Adrenal gland (tissue), 19 donors: ENCODE measurements at places on chromosomes 16 and 17. TPM values are rescaled to one million over a fixed set of nuclear protein-coding genes. Genes with fewer than 3 reads are reported as not detected.

DNA sequence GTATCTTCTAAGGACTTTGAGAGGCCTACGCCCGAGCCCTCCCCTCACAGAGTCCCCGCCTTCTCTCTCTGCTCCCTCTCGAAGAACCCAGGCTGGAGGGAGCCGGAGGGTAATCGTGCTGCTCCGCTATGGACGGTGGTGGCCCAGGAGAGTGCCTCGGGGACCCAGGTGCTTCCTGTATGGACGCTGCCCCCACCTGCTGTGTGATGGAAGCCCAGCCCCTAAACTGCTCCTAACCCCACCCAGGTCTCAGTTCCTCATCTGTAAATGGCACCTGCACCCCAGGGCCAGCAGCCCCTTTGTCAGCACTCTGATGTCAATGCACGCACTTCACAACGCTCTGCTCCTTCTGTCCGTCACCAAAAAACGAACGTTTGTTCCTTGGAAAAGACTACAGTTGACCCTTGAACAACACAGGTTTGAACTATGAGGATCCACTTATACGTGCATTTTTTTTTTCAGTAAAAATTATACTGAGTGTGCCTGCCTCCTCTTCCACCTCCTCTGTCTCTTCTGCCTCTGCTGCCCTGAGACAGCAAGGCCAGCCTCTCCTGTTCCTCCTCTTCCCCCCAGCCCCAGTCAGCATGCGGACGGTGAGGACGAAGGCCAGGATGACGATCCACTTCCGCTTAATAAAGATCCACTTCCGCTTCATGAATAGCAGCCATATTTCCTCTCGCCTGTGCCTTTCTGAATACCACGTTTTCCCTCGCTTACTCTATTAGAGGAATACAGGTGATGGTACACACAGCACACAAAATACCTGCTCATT, 118.3 kb downstream of the BANP start:
- no peak overlapping the region for H3K27ac ChIP-seq
- H3K27me3 ChIP-seq = no peaks in the 10 kb centered on the region
- DNase-seq = peak; percentile 8

DNA sequence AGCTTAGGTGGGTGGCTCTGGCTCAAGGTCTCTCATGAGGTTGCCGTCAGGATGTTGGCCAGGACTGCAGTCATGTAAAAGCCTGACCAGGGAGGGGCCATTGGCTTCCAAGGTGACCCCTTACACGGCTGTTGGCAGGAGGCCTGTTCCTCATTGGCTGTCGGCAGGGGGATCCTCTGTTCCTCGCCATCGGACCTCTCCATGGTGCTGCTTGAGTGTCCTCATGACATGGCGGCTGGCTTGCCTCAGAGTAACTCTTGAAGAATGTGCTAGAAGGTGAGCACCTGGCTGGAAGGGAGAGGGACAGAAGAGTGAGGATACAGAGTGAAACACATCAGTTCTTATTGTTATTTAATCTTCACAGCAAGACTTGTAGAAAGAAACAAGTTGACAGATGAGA, 4.7 kb upstream of the RPRML start:
- H3K4me1 ChIP-seq = peaks cover 8% of the 10 kb centered on the region
- no peak overlapping the region for H3K4me3 ChIP-seq
- H3K36me3 ChIP-seq = no peaks in the 10 kb centered on the region
- H3K27me3 ChIP-seq = peaks cover 8% of the 10 kb centered on the region
- H3K27ac ChIP-seq = no peak overlapping the region

DNA sequence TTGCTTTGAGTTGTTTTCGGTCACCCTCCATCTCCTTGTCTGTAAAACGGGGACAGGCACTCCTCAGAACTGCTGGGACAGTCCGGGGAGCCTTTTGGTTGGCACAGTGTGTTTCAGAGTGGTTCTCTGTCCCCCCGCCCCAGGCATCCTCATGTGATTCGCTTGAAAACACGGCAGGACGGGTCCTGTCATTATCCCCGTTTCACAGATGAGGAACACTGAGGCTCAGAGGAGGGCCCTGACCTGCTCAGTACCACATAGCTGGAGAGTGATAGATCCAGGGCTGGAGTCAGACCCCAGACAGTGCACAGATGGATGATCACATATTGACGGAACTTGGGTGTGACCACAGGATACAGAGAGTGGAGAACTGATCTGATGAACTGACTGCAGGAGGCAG, 13.5 kb upstream of the ADGRG1 start:
- DNase-seq = no peak
- no peaks in the 10 kb centered on the region for H3K4me1 ChIP-seq
- H3K27ac ChIP-seq = no peak overlapping the region
- no peak overlapping the region for H3K4me3 ChIP-seq
- no peaks in the 10 kb centered on the region for H3K27me3 ChIP-seq

DNA sequence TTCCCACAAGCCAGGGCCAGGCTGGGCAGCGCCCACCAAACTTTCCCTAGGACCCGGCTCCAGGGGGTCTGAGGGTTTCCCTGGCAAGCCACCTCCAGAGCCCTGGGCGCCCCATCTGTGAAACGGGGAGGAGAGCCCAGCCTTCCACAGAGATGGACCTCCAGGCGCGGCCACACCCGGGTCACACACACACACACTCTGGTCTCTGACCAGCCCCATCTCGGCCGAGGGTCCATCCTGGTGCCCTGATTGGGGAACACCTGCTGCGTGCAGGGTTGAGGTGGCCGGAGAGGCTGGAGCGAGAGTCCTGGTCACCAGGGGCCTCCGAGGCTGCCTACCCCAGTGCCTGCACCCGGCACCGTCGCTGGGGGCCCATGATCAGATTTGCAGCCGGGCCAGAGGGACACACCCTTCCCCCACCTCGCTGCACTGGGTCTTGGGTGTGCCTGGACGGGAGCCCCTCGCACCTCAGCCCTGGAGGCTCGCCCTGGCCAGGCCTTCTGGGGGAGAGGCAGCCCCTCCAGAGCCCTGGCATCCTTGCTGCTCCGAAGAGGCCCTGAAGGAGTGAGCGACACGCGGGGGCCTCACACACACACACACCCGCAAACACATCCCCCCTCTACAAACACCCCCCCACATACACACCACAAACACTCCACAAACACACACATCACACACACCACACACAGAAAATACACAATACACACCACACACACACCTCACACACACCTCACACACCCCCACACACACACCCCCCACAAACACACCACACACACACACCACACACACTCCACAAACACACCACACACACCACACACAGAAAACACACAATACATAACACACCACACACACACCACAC, 29.7 kb downstream of the SLC25A10 start:
- H3K36me3 ChIP-seq = no peaks in the 10 kb centered on the region
- H3K27me3 ChIP-seq = no peaks in the 10 kb centered on the region
- no peak overlapping the region for H3K27ac ChIP-seq
- H3K4me3 ChIP-seq = no peak overlapping the region
- DNase-seq = no peak

DNA sequence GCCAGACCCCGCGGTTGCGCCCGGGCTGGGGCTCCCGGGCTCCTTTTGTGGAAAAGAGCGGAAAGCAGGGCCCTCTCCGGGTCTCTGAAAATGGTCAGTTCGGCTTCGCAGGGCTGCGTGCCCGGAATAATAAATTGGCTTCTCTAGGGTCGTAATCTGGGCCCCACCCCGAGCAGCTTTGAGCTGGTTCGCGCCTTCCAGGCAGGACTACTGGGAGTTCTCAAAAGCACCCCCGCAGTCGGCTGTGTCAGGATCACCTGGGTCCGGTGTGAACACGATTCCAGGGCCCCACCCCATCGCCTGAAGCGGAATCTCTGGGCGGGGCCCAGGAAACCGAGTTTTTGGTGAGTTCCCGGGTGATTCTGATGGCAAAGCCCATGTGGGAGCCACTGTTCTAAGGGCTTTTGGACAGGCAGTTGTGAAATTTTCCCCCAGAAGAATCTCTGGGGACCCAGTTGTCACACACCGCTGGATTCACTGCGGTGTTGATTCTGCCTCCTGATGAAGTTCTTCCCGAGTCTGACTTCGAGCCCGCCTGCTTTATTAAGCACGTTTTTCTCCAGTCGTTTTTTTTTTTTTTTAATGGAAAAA, 77.0 kb downstream of the MRC2 start:
- peak overlapping the region; percentile 39 for H3K27ac ChIP-seq
- no peak for DNase-seq
- no peaks in the 10 kb centered on the region for H3K36me3 ChIP-seq
- peak overlapping the region; percentile 24 for H3K4me3 ChIP-seq

- no peaks in the 10 kb centered on the region for H3K27me3 ChIP-seq
- no peak overlapping the region for H3K27ac ChIP-seq
- no peak overlapping the region for H3K4me3 ChIP-seq
These were observed 26.3 kb downstream of the GINS2 start for GRCh38 chr16:85662482-85662812.

- no peaks in the 10 kb centered on the region for H3K36me3 ChIP-seq
- H3K27me3 ChIP-seq = no peaks in the 10 kb centered on the region
- DNase-seq = no peak
These were observed 3.5 kb upstream of the CA5A start for GRCh38 chr16:87939562-87940423.

- no peak for DNase-seq
- no peaks in the 10 kb centered on the region for H3K27me3 ChIP-seq
- no peak overlapping the region for H3K27ac ChIP-seq
- no peaks in the 10 kb centered on the region for H3K4me1 ChIP-seq
- no peak overlapping the region for H3K4me3 ChIP-seq
These were observed 30.3 kb upstream of the NACA2 start for GRCh38 chr17:61621317-61621716.

DNA sequence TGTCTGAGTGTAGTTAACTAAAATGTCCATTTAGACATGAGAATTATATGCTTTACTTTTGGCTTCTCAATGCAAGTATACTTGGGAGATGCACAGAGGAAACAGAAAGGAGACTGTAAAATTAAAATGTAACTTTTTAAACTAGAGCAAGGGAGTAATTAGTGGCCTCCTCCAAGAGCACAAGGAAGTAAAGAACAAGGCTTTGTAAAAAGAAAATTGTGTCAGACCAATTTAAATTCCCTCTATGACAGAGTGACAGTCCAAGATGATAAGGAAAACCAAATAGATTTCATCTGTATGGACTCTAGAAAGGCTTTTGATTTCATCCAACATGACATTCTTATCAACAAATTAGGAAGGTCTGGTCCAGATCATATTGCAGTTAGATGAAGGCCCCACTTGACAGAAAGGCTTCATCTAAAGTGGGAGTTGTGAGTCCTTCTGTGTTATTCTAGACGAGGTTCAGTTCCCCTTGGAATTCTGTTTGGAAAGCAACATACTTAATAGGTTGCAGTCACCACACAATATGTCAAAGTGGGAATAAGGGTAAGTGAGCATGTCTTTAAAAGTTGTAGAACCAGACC, 6.5 kb upstream of the CAPNS2 start:
- H3K4me1 ChIP-seq = no peaks in the 10 kb centered on the region
- H3K4me3 ChIP-seq = no peak overlapping the region
- H3K36me3 ChIP-seq = no peaks in the 10 kb centered on the region

GRCh38 chr16:1116693-1117077, 20.6 kb upstream of the C1QTNF8 start:
- DNase-seq = no peak
- no peaks in the 10 kb centered on the region for H3K27me3 ChIP-seq
- no peak overlapping the region for H3K27ac ChIP-seq
- H3K4me3 ChIP-seq = no peak overlapping the region
- no peaks in the 10 kb centered on the region for H3K4me1 ChIP-seq

- DNase-seq = no peak
- peaks cover 3% of the 10 kb centered on the region for H3K4me1 ChIP-seq
- H3K27ac ChIP-seq = no peak overlapping the region
- H3K4me3 ChIP-seq = no peak overlapping the region
- no peaks in the 10 kb centered on the region for H3K36me3 ChIP-seq
These were observed 9.1 kb downstream of the PSMB3 start for GRCh38 chr17:38761612-38762011.

- H3K4me1 ChIP-seq = no peaks in the 10 kb centered on the region
- no peak overlapping the region for H3K27ac ChIP-seq
- DNase-seq = no peak
- no peaks in the 10 kb centered on the region for H3K27me3 ChIP-seq
- H3K4me3 ChIP-seq = no peak overlapping the region
These were observed 26.2 kb downstream of the C16orf78 start for GRCh38 chr16:49399594-49400364.

GRCh38 chr17:79124513-79125209, 50.0 kb downstream of the ENGASE start:
- no peaks in the 10 kb centered on the region for H3K4me1 ChIP-seq
- H3K27me3 ChIP-seq = peaks cover 4% of the 10 kb centered on the region
- no peaks in the 10 kb centered on the region for H3K36me3 ChIP-seq
- DNase-seq = no peak
- no peak overlapping the region for H3K27ac ChIP-seq

DNA sequence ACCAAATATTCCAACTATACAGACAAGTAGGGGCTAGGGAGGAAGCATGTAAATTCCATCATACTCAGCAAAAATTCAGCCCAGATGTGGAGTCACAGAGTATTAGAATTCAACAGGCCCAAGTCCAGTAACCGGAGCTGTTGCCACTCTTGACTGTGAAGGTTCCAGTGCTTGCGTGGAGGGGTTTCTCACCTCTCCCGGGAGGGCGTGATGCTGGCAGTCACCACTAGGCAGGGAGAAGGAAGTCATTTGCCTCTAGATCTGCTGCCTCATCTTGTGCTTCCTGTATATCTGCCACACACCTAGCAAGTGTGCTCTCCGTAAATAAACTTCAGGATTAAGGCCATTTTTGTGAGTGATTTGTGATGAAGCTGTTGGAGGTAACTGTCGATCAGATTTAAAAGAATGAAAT, 1.0 kb upstream of the CKLF start:
- peak overlapping the region; percentile 94 for H3K27ac ChIP-seq
- peaks cover 51% of the 10 kb centered on the region for H3K4me1 ChIP-seq
- peak; percentile 27 for DNase-seq
- no peaks in the 10 kb centered on the region for H3K27me3 ChIP-seq
- no peak overlapping the region for H3K4me3 ChIP-seq

- H3K27me3 ChIP-seq = no peaks in the 10 kb centered on the region
- H3K4me1 ChIP-seq = peaks cover 8% of the 10 kb centered on the region
- DNase-seq = peak; percentile 41
- H3K27ac ChIP-seq = no peak overlapping the region
These were observed 22.4 kb downstream of the LSM12 start for GRCh38 chr17:44044071-44044470.

GRCh38 chr17:75826561-75827307, 17.5 kb downstream of the UNC13D start:
- no peak overlapping the region for H3K4me3 ChIP-seq
- H3K36me3 ChIP-seq = peaks cover 38% of the 10 kb centered on the region
- H3K4me1 ChIP-seq = peaks cover 17% of the 10 kb centered on the region
- DNase-seq = no peak
- no peaks in the 10 kb centered on the region for H3K27me3 ChIP-seq

The ABCC6 gene
- total RNA-seq = 3.7 TPM

The CDT1 gene
- total RNA-seq = 1.6 TPM

The CA4 gene
- total RNA-seq = 2.8 TPM

The CD300LG gene
- total RNA-seq = 3.2 TPM

The METRN gene
- 39.6 TPM for total RNA-seq

The ALOX15 gene
- not detected for total RNA-seq

The SLC16A11 gene
- total RNA-seq = 0.39 TPM

The KRTAP4-9 gene
- total RNA-seq = not detected

The KRTAP17-1 gene
- not detected for total RNA-seq
